ENCODE measurements at places on chromosomes 1 and 21.

DNA sequence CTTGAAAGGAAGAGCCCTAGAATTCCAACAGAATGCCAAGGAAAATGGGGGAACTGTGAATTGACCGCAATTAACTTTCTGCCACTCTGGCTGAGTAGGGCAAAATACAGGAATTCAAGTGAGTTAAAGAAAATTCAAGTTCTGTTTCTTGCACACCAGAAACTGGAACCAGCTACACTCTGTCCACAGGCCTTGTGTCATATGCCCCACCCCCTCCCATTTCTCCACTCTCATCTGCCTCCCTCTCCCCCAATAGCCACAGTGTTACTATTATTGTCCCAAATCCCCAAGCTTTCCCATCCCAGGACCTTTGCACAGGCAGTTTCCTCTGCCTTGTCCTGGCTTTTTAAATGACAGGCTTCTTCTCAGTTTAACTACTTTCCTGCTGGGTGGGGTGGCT lies 4.3 kb upstream of the STK40 start:
- DNase-seq, result no peak

- DNase-seq, result peak; percentile 19
Observed at GRCh38 chr1:234114648-234115307, 210.3 kb downstream of the SLC35F3 start.

- DNase-seq, result no peak
Observed at GRCh38 chr1:82555501-82555900, 754.8 kb downstream of the ADGRL2 start.

DNA sequence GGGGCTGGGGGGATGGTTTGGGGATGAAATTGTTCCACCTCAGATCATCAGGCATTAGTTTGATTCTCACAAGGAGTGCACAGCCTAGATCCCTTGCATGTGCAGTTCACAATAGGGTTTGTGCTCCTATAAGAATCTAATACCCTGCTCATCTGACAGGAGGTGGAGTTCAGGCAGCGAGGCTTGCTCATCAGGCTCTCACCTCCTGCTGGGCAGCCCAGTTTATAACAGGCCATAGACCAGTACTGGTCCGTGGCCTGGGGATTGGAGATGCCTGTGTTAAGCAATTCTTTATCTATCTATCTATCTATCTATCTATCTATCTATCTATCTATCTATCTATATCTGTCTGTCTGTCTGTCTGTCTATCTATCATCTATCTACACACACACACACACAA lies 525.3 kb upstream of the DAB1 start:
- no peak for DNase-seq

- DNase-seq, result no peak
Observed at GRCh38 chr1:202588503-202589189, 121.6 kb downstream of the SYT2 start.

- DNase-seq, result no peak
Observed at GRCh38 chr1:32709075-32709474, 6.5 kb upstream of the SYNC start.

GRCh38 chr21:41924368-41924754 lies 29.5 kb downstream of the C2CD2 start:
- DNase-seq, result no peak

- DNase-seq, result peak; percentile 84
Observed at GRCh38 chr1:235079443-235080296, 49.0 kb downstream of the TOMM20 start.

GRCh38 chr1:13505020-13505419 lies 8.8 kb downstream of the LRRC38 start:
- no peak for DNase-seq

GRCh38 chr1:161718559-161719324 lies 2.6 kb upstream of the FCRLB start:
- no peak for DNase-seq

GRCh38 chr21:16363518-16363917 lies 633.7 kb downstream of the USP25 start:
- no peak for DNase-seq

- peak; percentile 25 for DNase-seq
Observed at GRCh38 chr1:158145173-158145719, 35.4 kb upstream of the CD1D start.

- no peak for DNase-seq
Observed at GRCh38 chr1:72100771-72101170, 181.6 kb downstream of the NEGR1 start.

- DNase-seq, result peak; percentile 79
Observed at GRCh38 chr1:115710859-115711624, 57.5 kb downstream of the CASQ2 start.

DNA sequence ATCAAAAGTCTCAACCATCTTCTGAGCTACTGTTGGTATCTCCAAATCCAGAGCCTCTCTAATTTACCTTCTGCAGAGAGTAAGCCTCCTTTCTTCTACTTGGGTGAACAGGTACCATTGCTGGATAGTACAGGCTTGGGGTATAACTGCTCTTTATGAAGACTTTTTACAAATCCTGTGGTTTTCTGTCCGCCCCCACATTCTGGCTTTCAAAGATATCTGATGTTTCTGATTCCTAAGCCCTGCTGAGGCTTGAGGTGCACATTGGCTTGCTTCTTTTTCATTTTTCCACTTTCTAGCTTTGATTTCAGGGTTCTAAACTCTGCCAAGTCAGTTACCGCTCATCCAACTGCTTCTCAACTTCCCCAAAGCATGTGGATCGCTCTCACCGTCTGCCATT lies 37.1 kb downstream of the TENT5C start:
- DNase-seq, result no peak

GRCh38 chr1:12547586-12548225 lies 70.3 kb downstream of the DHRS3 start:
- no peak for DNase-seq

GRCh38 chr1:11594222-11594621 lies 60.0 kb downstream of the FBXO2 start:
- DNase-seq, result no peak

- no peak for DNase-seq
Observed at GRCh38 chr1:41277371-41277975, 35.4 kb upstream of the SCMH1 start.

- no peak for DNase-seq
Observed at GRCh38 chr1:55048453-55049270, 9.3 kb downstream of the PCSK9 start.

GRCh38 chr1:209831615-209832014 lies 3.8 kb downstream of the UTP25 start:
- DNase-seq, result no peak

DNA sequence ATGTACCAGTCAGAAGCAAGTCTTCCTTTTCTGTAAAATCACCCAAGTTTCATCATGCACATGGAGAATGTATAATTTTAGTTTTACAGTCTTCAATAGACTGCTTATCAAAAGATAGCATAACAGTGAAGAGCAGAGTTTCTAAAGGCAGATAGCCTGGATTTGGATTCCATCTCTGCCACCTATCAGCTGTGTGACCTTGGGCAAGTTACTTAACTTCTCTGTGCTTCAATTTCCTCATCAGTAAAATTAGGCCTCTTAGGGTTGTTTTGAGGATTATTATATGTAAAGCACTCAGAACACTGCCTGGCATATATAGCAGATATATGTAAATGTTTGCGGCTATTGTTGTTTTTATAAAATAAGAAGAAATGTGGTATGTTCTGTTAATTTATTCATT lies 38.9 kb downstream of the PTGFRN start:
- DNase-seq, result no peak

DNA sequence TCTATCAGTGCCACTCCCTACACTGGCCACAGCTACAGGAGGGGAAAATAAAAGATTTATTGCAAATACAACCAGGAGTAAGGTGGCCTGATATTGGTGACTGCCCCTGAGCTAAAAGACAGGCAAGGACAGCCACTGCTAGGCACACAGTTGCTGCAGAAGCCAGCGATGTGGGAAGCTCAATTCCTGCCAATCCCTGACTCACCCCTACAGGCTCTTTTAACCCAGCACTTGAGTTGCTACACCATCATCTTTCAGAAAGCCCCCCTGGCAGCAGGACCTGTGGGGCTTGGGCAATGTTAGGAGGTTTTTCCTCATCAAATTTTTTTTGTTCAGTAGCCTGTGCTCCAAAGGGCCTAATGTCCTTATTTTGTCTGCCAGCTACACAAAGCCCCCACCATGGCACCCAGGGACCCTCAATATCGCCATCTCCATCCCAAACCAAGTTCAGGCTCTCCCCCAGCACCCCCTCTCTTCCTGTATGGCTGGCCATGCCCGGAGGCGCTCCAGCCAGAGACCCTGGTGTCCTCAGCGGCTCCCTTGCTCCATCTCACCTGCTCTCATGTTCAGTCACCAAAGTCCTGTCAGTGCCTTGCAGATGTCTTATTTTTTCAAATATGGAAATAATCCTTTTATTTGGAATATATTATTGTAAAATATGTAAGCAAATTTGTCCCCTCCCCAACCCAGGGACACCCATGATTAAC lies 13.4 kb downstream of the CLEC20A start:
- no peak for DNase-seq

- DNase-seq, result no peak
Observed at GRCh38 chr1:234149217-234149616, 224.0 kb upstream of the COA6 start.

DNA sequence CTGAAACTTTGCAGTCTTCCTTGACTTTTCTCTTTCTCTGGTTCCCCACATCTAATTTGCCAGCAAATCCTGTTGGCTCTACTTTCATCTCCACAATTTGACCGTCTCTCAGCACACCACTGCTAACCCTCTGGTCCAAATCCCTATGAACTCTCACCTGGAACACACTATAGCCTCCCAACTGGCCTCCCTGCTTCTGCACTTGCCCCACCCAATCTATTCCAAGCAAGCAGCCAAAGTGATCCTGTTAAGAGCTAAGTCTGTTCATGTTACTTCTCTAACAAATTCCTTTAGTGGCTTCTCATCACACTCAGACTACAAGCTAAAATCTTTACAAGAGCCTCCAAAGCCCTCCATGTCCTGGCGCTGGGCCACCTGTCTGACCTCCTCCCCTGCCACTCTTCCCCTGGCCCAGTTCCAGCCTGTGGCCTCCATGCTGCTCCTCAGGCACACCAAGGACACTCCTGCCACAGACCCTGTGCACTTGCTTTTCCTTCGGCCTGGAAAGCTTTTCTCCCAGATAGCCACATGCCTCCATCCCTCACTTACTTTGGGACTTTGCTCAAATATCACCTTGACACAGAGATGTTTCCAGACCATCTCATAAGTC lies 104.1 kb downstream of the DTL start:
- no peak for DNase-seq

DNA sequence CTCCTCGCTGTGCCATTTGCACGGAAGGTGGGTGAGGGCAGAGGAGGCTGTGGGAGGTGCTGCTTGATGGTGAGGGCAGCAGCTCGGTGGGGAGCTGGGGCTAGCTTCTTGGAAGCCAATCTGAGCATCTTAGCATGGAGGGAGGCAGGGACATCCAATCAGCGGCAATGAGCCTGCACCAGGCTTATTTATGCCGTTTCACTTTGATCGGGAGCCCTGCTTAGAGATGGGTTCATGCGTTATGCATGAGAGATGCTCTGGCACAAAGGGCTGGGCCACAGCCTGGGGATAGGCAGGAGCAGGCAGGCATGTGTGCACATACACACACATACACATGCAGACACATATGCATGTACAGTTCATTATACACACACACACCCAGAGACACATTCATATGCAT lies 220.2 kb downstream of the GRIK3 start:
- no peak for DNase-seq

DNA sequence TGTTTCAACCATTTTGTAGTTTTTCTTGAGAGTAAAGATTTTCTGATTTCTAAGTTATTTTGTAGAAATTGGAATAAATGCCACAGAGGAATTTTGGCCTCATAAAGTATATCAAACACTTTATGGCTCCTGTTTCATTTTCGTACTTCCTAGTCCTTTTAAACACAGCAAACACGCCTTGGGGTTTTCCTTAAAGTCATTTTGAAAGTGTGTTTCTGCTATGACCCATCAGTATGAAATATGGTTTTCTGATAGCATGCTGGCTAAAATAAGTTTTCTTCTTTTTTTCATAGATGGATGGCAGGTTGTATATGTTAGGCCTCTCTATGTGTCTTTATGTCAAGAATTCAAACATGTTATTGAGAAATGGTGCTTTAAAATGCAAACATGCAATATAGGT lies 940.1 kb upstream of the TMPRSS15 start:
- DNase-seq, result no peak

GRCh38 chr1:199243423-199244061 lies 604.7 kb downstream of the PTPRC start:
- DNase-seq, result no peak

GRCh38 chr1:110615548-110616130 lies 9.5 kb upstream of the KCNA2 start:
- DNase-seq, result peak; percentile 69

DNA sequence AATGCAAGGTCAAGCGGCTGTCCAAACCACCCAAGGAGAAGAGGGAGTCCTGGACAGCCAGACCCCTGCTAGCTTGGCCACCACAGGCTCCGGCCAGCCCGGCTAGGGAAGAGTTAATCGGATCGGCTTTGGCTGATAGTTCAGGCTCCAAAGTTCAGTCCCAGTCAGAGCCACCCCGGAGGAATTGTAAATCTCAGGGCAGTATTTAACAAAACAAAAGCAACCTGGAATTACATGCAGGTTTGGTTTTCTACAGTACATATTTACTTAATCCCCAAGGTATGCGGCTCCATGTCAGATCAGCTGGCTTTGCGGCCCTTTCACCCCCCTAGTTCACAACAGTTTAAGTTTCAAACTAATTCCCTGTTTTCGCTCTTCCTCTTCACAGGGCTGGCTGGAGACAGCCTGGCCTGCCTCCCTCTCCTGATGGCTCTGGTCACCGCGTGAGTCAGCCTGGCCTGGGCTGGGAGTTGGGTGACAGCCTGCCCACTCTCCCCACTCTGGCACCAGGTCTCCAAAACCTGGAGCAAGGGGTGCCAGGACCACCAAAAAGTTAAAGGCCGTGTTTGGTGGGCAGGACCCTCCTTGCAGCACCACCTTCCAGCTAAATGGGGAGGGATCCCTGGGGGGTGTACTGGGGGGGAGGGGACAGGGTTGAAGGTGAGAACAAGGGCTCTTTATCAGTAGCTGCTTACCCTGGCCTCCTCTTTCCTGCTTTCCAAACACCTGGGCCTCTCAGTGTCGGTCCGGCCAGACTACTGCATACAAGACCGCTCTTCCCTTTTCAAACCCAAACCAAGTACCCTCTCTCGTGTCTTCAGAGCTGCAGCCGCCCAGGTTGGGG lies 1.9 kb downstream of the DHRS3 start:
- peak; percentile 58 for DNase-seq

GRCh38 chr1:151406176-151406575 lies 6.8 kb downstream of the PSMB4 start:
- no peak for DNase-seq
